ENCODE measurements at places on chromosomes 3 and 15. TPM values are rescaled to one million over a fixed set of nuclear protein-coding genes. Genes with fewer than 3 reads are reported as not detected.

DNA sequence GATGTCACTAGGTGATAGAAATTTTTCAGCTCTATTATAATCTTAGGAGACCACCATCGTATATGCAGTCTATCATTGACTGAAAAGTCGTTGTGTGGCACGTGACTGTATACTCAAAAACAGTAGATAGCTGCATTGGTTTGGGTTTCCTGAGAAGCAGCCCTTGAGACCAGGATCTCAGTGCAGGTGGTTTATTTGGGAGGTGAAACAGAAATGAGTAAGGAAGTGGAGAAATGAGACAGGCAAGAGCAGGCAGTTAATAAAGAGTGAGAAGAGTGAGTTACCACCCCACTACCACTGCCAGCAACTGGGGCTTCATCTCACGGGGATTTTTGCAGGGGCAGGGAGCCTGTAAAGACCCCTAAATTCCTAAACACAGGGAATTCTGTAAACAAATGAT, 221.0 kb downstream of the SHQ1 start:
- peaks cover 2% of the 10 kb centered on the region for H3K36me3 ChIP-seq
- DNase-seq: peak; percentile 38
- no peak overlapping the region for H3K4me3 ChIP-seq
- peak overlapping the region; percentile 73 for H3K27ac ChIP-seq
- H3K4me1 ChIP-seq: peaks cover 45% of the 10 kb centered on the region

DNA sequence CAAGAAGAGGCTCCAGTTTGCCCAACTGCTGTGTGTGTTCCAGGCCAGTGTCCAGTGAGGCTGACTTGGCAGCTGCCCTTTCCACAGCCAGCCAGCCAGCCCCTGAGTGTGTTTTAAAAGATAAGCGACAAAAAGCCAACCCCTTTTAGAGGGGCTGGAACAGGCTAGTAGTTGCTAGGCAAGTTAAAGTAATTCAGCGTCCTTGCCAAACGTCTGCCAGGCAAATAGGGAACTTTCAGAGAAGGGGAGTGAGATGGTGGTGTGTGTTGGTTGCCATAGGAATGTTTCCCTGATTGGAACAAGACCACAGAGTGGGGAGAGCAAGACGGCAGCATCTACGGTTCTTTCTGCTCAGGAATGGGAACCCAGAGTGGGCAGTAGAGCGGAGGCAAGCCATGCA, 86.3 kb downstream of the TMEM108 start:
- H3K4me1 ChIP-seq: no peaks in the 10 kb centered on the region
- no peaks in the 10 kb centered on the region for H3K36me3 ChIP-seq
- no peak overlapping the region for H3K4me3 ChIP-seq
- DNase-seq: no peak
- H3K27ac ChIP-seq: no peak overlapping the region

DNA sequence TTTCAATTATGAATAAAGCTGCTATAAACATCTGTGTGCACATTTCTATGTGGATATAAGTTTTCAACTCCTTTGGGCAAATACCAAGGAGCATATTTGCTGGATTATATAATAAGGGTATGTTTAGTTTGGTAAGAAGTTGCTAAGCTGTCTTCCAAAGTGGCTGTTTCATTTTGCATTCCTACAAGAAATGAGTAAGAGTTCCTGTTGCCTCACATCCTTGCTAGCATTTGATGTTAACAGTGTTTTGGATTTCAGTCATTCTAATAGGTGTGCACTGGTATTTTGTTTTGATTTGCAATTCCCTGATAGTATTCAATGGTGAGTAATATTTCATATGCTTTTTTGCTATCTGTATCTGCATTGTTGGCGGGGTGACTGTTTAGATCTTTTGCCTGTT, 120.7 kb upstream of the MDFIC2 start:
- DNase-seq: no peak
- no peaks in the 10 kb centered on the region for H3K4me1 ChIP-seq
- H3K4me3 ChIP-seq: no peak overlapping the region
- H3K36me3 ChIP-seq: no peaks in the 10 kb centered on the region

DNA sequence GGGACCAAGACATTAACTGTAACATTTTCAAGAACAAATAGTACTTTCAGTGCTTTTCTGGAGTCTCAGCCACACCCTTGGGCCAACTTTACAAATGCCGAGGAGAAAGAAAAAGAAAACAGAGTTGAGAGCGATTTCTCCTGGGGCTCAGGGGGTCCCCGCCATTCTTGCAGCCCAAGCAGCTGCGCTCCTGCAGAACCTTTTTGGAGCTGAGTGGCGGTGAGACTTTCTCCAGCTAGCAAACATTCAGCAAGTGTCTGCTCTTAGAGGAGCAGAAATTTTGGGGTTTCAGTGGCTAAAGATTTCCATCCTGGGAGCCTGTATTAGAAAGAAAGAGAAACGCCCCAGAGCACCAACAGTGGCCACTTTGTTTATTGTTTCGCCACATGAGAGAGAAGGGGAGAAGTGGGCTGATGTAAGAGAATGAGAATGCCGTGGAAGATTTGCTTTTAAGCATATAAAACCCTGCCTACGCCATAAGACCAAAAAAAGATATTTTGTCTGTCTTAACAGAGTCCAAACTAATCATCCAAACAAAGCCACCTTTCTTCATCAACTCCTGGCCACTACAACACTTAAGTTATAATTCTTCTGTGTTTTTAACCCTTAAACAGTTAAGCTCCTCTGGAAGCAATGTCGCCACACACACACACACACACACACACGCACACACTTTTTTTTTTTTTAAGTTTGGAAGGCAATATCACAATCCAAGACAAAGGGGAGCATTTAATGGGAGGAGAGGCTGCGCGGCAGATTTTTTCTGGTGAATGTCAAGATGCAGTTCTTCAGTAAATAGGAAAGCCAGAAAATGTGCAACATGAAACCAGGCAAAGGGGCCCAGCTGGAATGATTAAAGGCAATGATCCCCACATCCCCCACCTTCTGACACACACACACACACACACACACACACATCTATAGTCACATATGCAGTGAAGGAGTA, 19.2 kb downstream of the EID1 start:
- H3K27me3 ChIP-seq: peaks cover 15% of the 10 kb centered on the region
- H3K27ac ChIP-seq: no peak overlapping the region
- H3K4me3 ChIP-seq: no peak overlapping the region
- no peaks in the 10 kb centered on the region for H3K4me1 ChIP-seq
- H3K36me3 ChIP-seq: no peaks in the 10 kb centered on the region

DNA sequence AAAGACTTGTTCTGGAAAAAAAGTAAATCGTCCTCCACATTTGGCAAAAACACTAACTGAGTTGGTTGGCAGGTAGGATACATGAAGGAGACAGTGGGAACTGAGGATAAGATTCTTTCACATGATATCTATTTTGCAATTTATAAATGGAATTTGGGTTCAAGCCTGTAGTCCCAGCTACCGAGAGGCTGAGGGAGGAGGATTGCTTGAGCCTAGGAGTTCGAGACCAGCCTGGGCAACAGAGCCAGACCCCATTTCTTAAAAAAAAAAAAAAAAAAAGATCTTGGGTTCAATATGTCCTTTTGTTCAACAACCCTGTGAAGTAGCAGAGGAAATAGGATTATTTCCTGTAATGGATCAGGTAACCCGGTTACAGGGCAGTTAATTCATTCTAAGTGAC, 35.7 kb upstream of the CFAP161 start:
- no peaks in the 10 kb centered on the region for H3K36me3 ChIP-seq
- no peak overlapping the region for H3K27ac ChIP-seq
- H3K27me3 ChIP-seq: peaks cover 40% of the 10 kb centered on the region
- no peak for DNase-seq
- H3K4me3 ChIP-seq: no peak overlapping the region

DNA sequence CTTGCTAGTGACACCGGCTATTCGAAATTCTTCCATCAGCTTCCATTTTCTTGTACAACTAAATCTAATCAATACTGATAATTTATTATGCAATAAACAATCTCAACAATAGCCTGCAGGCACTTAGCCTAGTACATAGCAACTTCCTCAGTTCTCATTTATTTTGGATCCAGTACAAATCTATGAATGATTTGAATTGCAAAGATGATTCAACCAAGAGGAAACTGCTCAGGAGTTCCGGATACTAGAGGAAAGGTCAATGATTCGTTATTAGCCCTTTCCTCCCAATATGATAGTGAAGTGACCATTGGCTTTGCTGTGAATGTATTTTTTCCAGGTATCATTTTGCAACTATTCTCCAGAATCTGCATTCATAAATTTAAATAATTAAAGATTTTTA, 827.0 kb downstream of the CADM2 start:
- H3K27ac ChIP-seq: no peak overlapping the region
- H3K4me3 ChIP-seq: no peak overlapping the region
- no peaks in the 10 kb centered on the region for H3K27me3 ChIP-seq
- H3K36me3 ChIP-seq: no peaks in the 10 kb centered on the region

GRCh38 chr15:71951134-71951533, 140.8 kb downstream of the NR2E3 start:
- H3K27ac ChIP-seq: no peak overlapping the region
- no peak for DNase-seq
- no peaks in the 10 kb centered on the region for H3K27me3 ChIP-seq
- H3K4me3 ChIP-seq: no peak overlapping the region

GRCh38 chr3:141963301-141963700, 86.9 kb downstream of the ATP1B3 start:
- DNase-seq: no peak
- no peaks in the 10 kb centered on the region for H3K36me3 ChIP-seq
- H3K27me3 ChIP-seq: no peaks in the 10 kb centered on the region

- H3K27ac ChIP-seq: no peak overlapping the region
- no peaks in the 10 kb centered on the region for H3K27me3 ChIP-seq
Measured at GRCh38 chr15:68412218-68412617, 19.7 kb downstream of the ITGA11 start.

EHHADH gene
- total RNA-seq: 3.2 TPM

FXR1 gene
- 169 TPM for total RNA-seq

All from activated CD4-positive, alpha-beta memory T cell treated with anti-CD3 and anti-CD28 coated beads for 36 hours (primary cell).